Hindlimb muscle (tissue), 1 donor: ENCODE measurements at places on chromosomes 4 and X. TPM values are rescaled to one million over a fixed set of nuclear protein-coding genes. Genes with fewer than 3 reads are reported as not detected.

YIPF7 gene
- polyA plus RNA-seq, result 6.6 TPM

DNA sequence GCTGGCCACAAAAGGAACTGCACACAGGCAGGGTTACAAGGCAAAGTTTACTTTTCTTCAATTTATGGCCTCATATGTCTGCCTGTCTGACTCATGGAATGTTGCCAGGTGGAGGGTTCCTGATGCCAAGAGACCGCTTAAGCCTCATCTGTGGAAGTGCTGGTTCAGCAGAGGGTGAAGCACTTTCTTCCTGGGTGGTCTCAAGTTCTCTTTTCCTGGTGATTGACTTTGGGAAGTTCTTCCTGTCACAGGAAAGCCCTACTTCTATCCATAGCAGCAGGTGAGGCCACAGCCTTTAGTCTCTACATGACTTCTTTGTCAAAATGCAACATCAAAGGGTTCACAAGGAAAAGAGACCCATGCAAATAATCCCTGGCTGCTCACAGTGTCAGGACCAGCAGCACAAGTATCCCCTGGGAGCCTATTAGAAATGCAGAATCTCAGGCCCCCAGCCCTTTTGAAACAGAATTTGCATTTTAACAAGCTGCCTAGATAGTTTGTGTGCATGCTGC lies 81.4 kb upstream of the IGFBP7 start:
- DNase-seq, result no peak

DNA sequence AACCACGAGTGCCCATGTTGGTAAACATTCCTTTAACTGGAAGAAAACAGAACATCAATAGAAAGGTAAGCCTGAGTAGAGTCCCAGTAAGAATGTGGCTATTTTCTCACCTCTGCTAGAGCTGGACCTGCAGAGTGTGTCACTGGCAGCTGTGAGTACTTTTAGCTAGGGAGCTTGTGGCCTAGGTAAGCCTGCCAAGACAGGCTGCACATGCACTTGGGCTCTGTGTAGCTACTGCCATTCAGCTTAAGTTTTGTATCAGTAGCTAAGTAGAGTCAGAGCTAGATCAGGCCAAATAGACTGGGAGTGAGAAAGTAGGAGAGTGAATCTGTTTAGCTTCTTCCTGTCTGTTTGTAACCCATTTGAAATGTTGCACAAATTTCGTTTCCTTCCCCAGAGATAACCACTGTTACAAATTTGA lies 35.3 kb downstream of the RBPJ start:
- no peak for DNase-seq

- DNase-seq, result no peak
Measured at GRCh38 chrX:120021927-120022326, 55.6 kb downstream of the RHOXF2B start.

KCND1 gene
- polyA plus RNA-seq, result 1.4 TPM

DNA sequence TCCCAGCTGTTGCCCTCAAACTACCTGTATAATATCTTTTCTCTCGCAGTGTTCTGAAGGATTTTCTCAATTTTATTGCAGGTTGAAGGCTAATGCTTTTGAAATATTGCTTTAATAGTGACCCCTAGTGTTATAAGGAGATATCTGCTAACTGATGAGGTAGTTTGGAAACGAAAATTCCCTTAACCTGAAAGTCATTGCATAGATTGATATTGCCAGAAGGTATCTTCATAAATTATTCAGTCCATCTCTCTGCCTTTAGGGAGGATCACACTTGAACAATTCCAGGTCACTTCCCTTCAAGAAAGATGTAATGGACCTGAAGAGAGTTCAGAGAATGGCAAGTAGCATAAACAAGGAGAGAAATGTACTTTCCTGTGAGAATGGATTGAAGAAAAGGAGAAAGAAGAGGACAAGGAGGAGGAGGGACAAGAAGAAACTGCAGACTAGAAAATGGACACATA lies 44.1 kb downstream of the TIGD4 start:
- no peak for DNase-seq
